CD4-positive, CD25-positive, alpha-beta regulatory T cell (primary cell): ENCODE measurements at places on chromosomes 11 and 22.

- no peak for DNase-seq
Measured at GRCh38 chr11:92440701-92441442, 216.3 kb downstream of the FAT3 start.

DNA sequence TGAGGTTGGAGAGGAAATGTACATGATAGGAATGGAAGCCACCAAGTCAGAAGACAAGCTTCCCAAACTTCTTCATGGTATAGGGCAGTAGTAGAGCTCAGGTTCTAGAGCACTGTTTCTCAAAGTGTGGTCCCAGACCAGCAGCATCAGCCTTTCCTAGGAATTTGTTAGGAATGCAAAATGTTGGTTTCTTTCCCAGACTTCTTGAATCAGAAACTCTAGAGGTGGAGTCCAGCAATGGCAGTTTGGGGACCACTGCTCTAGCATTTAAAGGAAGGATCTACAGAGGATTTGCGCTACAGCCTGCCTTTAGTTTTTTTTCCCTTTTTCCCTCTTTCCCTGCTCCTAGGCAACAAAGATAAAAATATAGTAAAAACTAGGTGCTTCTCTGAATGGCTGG lies 17.0 kb upstream of the MMP12 start:
- no peak for DNase-seq

GRCh38 chr11:68610452-68611116 lies 73.8 kb upstream of the GAL start:
- no peak for DNase-seq

DNA sequence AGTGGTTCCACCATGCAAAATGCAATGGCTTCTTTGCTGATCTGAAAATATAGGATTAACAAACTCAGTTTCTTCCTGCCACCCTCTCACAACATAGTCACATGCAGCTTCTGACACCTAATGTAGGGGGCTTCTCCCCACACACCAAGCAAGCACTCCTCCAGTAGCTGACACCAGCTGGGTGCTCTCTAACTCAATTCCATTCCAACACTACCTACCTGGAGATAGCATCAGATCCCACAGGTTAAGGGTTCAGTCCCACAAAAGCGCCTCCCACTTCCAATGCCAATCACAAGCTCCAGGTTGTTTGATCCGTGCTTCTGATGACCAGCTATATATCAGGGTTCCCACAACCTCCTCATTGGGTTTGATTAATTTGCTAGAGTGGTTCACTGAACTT lies 31.8 kb upstream of the NNMT start:
- DNase-seq: no peak

DNA sequence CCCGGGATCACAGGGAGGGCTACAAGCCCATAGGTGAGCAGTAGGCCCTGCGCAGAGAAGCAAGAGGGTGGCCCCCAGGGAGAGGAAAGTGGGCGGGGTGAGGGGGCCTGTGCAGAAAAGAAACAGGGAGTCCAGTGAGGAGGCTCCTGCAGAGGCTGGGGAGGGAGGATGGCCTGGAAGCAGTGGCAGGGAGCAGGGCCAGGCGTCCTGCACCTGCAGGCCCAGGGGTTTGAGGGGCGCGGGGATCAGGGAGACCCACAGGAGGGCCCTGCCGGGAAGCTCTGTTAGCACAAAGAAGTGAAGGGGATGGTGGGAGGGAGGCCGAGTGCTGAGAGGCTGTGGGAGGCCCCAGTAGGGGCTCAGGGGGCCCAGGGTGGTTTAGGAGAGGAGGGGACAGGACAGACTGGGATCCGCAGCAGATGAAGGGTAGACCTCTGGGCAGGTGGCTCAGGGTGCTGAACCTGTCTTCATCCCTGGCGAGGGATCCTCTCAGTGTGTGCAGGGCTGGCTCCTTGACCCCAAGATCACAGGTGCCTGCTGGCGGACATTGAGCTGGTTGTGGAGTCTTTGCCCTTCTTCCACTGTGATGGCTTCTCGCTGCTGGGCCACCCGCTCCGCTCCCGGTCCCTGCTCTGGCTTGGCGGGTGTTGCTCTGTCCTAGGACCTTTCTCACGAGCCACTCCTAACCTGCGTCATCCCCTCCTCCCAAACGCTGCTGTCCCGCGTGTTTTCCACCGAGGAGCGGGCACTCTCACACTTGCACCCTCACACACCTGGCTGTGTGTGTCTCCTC lies 31.8 kb upstream of the CELSR1 start:
- no peak for DNase-seq

DNA sequence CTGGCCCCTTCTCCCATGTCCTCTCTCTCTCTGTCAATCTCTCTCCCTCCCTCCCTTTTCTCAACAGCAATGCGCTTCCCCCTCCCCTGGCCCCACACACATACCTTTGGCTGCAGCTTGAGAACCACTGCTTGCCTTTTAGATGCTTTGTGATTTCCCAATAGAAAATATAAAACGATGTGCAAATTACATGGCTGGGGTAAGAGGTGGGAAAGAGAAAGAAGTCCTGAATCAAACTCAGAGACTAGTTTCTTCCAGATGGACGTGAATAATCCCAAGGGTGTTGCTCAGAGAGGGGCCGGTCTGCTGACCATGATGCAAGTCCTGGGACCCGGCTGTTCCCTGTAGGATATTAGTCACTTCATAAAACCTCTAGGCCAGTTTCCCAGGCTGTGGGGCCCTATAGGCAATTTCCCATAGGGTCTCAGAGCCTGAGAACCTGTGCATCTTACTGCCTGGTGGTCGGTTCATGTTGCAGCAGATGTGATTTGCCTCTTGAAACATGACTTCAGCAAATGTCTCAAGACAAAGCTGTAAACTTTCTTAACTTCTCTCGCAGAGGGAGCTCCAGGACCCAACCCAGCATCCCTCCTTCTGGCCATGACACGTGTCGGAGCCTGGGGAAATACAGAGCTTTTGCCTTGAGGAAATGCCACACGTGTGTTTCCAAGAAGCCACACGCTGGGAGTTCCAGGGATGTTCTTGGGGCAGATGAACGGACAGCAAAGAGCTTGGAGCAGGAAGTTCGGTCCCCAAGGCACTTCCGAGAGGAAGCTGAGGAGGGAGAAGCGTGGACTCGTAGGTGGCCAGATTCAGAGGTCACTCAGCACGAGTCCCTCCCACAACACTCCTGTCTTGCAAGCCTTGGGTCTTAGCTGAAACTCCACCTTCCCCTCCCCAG lies 34.5 kb upstream of the ETS1 start:
- DNase-seq: no peak

- no peak for DNase-seq
Measured at GRCh38 chr22:44777364-44777755, 25.0 kb downstream of the ARHGAP8 start.

GRCh38 chr11:118715245-118715831 lies 35.9 kb upstream of the TREH start:
- DNase-seq: no peak

DNA sequence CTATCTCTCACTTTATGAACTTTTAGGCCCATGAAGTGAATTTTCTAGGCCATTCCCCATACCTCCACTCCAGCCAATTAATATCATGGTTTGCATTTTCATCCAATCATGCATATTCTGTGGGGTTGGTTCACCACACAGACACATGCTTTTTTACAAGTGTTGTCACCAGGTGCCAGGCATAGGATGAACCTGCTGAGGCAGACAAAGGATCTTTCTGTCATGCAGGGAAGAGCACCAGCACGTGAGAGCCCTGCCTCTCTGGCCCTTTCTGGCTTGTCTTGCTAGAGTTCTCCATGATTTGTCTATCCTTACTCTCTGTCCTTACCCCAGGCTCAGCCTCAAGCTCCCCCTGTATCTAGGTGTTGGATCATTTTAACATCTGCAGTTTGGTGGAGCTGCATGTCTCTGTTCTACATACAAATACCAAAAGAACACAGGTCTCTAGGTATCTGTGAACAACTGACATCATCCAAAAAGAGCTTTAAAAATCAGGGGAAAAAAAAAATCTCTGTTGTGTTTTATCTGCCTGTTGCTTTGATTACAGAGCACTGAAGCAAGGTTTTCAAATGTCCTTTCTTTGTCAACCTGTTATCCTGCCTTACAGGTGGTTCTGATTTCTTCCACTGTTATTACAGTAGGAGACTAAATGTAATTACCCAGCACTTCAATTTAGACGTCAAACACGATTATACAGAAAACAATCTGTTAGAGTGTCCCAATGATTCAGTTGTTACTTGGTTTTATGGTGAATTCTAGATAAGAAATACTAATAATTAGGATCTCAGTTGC lies 58.4 kb upstream of the GRAMD1B start:
- DNase-seq: no peak

DNA sequence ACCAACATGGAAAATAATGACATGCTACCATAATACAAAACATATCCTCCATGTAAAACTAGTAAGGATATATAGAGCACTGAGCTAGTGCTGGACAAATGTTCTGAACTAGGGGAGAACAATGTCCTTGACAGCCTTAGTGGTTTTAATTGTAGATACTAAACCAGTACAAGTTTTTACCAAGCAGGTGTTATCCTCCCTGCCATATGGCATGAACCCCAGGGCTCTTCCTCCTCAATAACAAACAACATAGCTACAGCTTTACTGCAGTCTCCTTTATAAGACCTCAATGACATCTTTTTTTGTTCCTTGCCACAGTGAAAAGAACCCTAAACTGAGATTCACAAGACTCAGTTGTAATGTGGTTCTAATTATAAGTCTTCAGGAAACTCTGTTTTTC lies 70.2 kb upstream of the GDPD4 start:
- DNase-seq: no peak

GRCh38 chr11:35344681-35345574 lies 74.4 kb downstream of the SLC1A2 start:
- DNase-seq: no peak

DNA sequence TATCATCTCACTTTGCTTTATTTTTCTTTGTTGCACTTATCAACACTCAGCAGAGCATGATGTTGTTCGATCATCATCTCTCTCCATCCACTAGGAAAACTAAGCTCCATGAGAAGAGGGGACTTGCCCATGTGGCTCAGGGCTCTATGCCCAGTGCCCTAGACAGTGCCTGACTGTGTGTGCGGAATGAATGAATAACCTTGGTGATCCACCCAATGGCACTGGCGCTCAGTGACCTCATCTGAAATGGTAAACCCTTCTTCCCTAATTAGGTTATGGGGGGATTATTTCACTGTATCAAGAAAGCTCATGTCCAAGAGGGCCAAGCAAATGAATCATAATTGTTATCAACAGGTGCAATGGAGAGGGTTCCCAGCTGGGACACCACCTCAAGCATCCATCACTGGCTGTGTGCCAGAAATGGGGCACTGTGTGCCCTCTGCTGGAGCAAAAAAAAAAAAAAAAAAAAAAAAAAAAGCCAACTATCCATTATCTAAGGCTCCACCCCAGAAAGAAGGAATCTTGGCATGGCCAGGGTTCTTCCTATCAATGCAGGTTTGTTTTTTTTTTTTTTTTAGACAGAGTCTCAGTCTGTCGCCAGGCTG lies 172.6 kb downstream of the LARGE1 start:
- DNase-seq: no peak

DNA sequence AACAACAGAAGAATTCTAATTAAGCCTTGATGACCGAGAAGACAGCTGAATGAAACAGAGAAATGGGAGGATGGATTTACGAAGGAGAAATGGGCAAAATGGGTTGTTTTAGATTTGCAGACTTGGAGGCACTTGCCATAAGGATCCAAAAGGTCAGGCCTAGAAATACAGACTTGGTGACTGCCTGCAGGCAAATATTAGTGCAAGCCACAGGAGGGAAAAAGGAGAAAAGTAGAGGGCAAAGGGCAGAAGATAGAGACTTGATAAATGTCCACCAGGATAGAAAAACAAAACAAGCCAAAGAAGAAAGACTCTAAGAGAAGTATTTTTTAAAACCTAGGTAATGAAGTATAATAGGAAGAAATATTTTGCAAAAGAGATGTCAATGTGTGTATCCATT lies 13.1 kb downstream of the CCDC34 start:
- DNase-seq: no peak

GRCh38 chr22:45149671-45150070 lies 14.1 kb upstream of the NUP50 start:
- no peak for DNase-seq

DNA sequence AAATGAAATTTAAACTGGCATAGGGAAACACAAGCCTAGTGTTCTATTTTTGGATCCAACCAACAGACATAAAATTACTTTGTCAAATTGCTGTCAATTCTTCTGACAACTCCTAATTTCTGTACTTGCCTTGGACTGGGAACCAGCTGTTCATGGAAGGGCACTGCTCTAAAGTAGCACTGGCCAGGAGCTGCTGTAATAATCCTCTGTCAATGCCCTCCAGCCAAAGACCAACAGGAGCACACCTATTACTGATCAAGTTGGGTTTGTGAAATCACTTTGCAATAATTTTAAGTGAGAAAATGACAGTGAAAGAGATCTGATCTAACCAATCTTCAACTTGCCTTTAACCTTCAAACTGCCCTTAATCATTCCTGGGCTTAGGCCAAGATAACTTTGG lies 18.9 kb upstream of the TMEM123 start:
- no peak for DNase-seq

- no peak for DNase-seq
Measured at GRCh38 chr11:15926071-15926470, 430.3 kb downstream of the SOX6 start.

DNA sequence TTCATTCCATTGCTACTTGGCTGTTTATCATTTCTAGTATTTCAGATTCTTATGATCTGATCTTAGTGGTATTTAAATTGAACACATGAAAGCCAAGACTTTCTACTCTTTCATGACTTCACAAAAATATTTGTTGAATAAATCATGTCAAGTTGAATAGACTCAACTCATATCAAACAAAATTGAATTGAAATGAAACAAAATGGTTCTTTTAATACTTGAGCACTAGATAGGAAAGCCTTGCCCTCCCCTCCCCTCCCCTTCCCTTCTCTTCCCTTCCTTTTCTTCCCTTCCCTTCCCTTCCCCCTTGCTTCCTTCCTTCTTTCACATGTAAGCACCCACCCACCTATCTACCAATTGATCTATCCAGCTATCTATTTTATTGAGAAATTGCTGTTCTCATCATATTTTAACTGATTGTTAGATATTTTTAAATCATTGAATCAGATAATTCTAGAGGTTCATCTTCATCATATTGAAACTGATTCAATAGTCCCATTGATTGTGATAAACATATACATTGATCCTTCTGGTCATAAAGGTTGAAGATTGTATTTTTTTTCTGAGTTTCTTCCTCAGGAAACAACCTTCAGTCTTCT lies 2015.9 kb downstream of the LRRC4C start:
- DNase-seq: no peak

GRCh38 chr22:45421349-45422055 lies 8.0 kb downstream of the RIBC2 start:
- DNase-seq: no peak

GRCh38 chr11:116352881-116353280 lies 419.9 kb downstream of the BUD13 start:
- no peak for DNase-seq

GRCh38 chr11:63375434-63375833 lies 5.8 kb downstream of the SLC22A9 start:
- no peak for DNase-seq

GRCh38 chr11:45651156-45651555 lies 14.3 kb downstream of the CHST1 start:
- no peak for DNase-seq

DNA sequence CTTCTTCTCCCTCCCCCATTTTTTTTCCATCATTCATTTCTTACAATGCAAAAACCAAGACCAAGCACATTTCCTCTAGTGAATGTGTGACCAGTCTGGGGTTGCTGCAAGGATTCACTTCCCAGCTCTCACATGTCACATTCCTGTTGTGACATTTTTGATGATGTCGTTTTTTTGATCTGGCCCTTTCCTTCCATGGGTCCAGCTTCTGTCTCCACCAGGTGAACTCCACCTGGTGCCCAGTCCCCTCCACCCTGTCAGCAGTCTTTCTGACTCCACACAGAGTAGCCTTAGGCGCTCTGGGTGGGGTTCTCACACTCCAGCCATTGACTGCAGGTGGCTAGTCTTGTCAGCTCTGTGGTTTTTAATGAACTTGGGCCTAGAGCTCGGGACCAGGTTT lies 15.6 kb downstream of the PANX1 start:
- no peak for DNase-seq
